Stimulated activated CD8-positive, alpha-beta memory T cell treated with anti-CD3 and anti-CD28 coated beads, Interleukin-7, amount 100 ng/mL, for 1 hour (primary cell): ENCODE measurements at places on chromosomes 2 and 18.

DNA sequence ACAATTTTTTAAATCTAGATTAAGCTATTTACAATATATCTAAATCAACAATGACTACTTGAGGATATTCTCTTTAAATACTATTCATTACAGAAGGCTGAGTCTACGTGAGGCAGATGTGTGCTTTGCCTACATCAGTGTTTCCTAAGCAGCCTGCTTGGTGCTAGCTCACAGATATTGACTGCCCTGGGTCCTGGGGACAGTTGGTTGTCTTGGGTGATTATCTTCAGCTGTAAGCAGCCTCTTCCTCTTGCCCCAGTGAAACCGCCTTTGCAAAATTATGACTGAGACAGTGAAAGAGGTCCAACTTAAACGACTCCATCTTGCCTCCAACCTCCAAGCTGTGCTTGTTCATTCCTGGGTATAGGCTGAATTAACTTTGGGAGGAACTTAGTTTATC lies 39.6 kb upstream of the CCDC88A start:
- no peak for DNase-seq

DNA sequence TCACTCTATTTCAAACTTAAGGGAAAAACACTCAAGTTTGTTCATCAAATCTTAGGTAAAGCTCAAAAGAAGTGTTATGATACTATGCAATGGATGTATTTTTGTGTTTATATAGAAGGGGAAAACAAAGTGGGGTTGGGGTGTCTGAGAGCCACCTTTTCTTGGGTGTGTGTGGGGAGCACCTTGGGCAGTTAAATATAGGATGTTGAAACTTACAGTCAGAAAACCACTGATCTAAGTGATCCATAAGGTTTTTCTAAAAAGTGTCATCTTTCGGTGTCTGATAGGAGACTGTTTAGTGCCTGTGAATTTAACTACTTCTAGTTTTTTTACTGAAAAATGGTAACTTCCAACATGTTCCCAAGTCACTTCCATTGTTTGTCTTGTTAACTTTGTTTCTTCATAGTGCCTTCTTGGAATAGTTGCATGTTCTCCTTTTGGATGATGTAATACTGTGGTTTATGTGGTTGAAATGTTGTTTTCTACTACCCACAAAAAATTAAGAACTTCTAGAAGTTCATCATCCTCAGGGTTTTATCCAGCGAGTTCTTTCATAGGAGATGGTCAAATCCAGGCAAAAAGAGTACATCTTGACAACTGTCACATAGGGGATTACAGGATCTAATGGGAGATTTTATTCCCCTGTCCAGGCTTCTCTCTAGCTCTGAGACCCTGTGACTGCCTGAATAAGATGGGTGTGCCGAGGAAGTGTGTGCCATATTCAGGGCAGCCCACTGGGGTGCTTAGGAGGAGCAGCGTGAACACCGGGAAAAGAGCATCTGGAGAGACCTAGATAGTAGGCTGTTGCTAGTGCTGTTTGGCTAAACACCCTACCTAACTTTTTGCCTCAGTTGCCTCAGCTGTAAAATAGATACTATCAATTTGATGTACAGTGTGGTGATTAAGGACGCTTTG lies 46.2 kb downstream of the CAB39 start:
- no peak for DNase-seq

DNA sequence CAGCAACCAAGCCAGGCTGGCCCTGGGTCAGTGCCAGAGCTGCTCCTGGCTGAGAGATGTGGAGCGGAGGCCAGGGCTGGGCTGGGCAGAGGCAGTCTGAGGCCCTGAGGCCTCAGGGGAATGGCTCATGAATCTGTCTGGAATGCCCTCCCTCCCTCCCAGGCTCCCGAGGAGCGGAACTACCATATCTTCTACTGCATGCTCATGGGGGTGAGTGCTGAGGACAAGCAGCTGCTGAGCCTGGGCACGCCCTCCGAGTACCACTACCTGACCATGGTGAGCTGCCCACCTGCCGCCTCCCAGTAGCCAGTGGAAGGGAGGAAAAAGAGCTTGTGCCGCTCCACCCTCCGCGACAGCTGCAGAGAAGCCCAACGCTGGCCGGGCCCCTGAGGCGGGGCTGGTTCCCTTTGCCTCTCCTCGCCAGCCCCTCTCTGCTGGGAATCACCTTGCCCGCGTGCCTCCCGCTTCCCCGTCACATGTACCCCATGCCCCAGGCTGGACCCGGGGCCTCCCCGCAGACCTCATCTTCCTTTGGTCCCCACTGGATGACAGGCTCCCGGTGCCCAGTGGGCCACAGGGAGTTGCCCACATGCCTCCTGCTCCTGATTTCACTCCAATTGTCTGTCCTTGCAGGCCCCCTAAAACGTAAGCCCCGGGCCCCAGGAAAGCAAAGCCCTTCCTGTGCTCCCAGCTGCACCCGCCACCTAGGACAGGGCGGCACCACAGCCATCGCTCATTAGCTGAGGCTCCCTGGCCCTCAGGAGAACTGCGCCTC lies 41.1 kb downstream of the MYO7B start:
- DNase-seq: no peak

- DNase-seq: no peak
These were observed 4.1 kb downstream of the ZEB2 start for GRCh38 chr2:144515696-144516410.

- DNase-seq: no peak
These were observed 69.2 kb downstream of the SS18 start for GRCh38 chr18:26021061-26021754.

- DNase-seq: peak; percentile 30
These were observed 467 bp downstream of the PUM2 start for GRCh38 chr2:20350041-20350712.

DNA sequence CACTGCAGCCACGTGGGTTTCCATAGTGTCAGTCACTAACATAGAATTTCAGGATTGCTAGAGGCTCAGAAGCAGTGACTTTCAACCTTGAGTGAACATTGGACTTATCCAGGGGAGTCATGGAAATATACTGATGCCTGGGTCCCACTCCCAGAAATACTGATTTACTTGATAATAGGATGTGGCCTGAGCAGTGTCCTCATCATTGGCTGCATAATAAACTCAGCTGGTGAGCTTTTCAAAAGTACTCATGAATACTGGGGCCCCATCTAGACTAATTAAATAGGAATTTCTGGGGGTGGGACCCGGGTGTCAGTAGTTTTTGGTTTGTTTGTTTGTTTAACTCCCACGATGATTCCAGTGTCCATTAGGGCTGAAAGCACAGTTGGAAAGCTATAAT lies 141.4 kb downstream of the COL4A4 start:
- DNase-seq: no peak

DNA sequence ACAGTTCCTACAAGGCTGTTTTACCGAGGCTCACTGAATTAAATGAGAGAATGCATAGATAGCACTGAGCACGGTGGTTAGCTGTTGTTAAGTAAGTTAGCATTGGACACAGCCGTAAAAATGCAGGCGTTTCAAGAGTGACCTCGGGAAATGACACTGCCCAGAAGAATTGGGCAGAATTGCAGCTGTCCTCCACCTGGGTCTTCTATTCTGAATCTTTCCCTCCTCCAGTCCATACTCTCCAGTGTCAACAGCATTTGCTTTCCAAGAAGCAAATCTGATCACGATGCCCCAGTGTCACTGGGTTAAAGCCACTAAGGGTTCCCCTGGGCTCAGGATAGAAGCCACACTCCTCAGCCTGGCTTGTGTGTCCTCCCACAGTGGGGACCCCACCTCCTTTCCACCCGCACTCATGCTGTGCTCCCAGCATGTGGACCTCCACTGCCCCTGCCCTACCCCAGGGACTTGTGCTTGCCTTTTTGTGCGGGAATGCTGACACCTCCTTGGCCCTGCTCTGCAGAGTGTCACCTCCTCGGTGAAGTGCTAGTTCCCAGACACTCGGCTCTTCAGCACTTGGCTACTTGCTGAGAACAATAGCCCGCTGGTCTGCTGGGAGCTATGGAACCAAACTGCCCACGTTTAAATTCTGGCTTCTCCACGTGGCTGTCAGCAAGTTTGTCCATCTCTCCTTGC lies 135.0 kb downstream of the ANTXR1 start:
- no peak for DNase-seq

- DNase-seq: no peak
These were observed 1.1 kb upstream of the PPP3R1 start for GRCh38 chr2:68253219-68254068.

DNA sequence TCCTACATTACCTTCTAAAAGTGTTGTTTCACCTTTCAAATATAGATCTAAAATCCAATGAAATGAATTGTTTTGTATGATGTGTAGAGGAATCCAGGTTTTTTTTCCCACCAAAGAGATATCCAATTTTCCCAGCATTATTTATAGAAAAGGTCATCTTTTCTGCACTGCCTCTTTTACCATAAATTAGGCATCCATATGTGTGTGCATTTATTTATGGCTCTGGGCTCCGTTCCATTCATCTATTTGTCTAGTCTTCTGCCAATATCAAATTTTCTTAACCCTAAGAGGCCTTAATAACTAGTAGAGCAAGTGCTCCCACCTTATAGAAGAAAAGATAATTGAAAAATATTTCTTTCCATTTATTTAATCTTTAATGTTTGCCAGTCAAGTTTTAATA lies 88.3 kb downstream of the ATAD2B start:
- DNase-seq: no peak

GRCh38 chr2:69482471-69482870 lies 45.2 kb upstream of the NFU1 start:
- no peak for DNase-seq

DNA sequence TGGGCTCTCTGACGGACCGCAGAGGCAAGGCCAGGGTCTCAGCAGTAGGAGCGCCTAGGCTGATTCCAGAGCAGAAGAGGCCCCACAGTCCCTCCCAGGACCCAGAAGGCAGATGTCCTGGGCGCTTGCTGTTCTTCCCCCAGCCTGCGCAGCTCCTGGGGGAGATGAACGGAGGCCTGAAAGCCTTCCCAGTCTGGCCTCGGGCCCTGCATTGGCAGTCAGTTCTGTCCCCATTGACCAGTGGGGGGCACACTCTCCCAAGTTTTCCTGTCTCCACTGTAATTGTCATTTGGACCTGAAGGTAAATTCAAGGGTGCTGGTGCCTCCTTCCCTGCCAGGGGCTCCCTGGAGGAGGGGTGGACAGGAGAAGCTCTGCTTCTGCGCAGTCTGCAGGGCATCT lies 345.7 kb downstream of the CYP26B1 start:
- no peak for DNase-seq

DNA sequence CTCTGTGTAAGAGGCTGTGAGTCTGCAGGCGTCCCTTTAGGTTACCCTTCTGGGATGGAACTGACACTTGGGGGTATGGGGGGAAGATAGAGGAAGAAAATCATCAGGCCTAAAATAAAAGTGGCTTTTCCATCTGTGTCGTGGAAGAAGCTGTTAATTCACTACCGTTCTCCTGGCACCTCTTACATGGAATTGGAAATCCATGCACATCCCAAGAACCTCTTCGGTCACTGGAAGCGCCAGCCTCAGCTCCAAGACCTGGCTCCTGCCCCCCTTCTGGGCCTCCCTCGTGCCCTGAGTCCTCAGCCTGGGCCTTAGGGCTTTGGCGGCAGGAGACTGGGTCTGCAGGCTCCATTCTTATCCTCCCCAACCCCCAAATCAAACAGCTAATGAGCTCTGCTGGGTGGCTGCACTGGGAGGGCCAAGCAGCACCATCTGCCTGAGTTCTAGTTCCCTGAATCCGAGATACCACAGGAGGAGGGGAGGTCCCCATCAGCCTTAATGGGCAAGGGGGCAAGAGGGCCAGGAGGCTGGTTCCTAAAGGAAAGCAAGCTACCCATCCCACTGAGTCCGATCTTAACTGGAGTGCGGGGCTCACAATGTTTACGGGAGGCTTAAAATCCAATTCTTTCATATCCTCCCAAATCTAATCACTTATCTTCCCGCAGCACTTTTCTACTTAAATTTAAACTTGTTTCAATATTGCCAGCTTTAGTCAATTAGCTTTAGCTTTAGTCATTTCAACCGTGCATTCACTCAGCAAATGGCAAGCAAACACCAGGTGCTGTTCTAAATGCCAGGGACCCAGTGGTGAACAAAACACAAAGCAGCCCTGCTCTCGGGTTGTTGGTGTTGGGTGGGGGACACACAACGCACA lies 52.8 kb downstream of the FAM178B start:
- DNase-seq: no peak

DNA sequence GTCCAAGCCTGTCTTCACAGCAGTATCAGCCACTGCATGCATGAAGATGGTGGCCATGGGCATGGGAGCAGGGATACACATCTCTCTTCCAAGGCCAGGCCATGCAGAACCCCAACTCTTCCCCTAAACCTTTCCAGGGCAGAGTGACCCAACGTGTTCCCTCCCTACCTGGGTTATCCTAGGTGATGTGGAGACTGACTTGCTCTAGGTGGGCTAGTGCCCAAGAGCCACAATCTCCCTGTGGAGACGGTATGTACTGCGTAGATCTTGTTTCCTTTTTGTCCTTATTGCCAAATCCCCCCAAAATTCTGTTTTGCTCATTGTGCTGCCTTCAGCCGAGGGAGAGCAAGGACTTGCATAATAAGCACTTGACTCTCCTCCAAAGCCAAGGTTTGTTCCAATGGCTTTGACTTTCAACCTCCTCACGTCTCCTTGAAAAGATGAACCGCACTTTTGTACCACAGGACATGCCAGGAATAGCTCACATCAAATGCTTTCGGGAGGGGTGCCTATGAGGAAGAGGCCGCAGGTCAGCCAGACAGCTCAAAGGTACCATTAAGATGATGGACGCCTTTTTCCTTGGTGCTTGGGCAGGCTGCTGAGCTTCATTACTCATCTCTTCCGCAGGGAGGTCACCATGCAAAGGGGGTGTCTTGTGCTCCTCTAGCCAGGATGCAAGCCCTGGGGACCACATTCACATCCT lies 76.2 kb upstream of the GLI2 start:
- DNase-seq: no peak

DNA sequence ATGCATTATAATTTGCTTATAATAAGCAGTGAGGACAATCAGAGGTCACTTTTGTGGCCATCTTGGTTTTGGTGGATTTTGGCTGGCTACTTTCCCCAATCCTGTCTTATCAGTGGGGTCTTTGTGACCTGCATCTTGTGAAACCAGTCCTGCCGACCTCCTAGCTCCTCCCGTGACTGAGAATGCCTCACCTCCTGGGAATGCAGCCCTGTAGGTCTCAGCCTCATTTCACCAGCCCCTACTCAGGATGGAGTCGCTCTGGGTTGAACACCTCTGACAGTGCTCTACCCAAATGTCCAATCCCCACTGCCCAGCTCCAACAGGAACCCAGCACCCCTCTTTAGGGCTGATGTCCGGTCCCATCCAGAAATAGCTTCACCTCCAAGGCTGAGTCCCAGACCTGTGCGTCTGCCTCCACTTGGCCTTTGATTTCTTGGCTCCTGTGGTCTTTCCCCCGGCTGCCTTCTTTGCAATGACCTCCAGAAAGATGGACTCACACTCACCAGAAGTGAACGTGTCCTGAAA lies 31.3 kb upstream of the PXDN start:
- DNase-seq: no peak

DNA sequence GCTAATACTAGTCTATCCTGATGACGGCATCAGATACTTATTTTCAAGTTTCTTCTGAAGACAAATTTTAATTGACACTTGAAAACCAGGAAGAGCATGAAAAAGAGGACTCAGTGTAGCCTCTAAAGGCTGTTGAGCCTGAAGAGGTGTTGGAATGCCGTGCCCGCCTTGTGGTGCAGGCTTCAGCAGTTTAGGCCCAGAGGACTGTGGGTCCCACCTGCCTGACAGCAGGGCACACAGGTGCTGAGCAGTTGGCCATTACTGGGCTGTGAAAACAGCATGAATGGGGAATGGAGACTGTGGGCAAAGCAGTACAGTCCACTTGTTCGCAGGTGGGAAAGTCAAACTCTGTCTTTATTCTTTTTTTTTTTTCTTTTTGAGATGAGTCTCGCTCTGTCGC lies 49.8 kb upstream of the THOC1 start:
- DNase-seq: no peak
